K562 (cell line): ENCODE measurements at places on chromosomes 16 and 17. TPM values are rescaled to one million over a fixed set of nuclear protein-coding genes. Genes with fewer than 3 reads are reported as not detected.

Gene ERAL1
- 97.5 and 98.3 TPM in 2 replicates for total RNA-seq

Gene ZNF689
- 15.4 and 16.9 TPM in 2 replicates for total RNA-seq

Gene CNTNAP4
- total RNA-seq, result not detected in 2 replicates

Gene ZNF652
- 12.9 and 15.2 TPM in 2 replicates for total RNA-seq

Gene RCVRN
- not detected in 2 replicates for total RNA-seq

Gene SCNN1B
- not detected in 2 replicates for total RNA-seq

Gene HSPB9
- 0.11 and 0.16 TPM in 2 replicates for total RNA-seq

Gene SLFN14
- 3.2 and 4.3 TPM in 2 replicates for total RNA-seq

GRCh38 chr17:40242774-40243173 lies 23.7 kb downstream of the WIPF2 start:
- no peak overlapping the region for H3K27ac ChIP-seq
- no peaks in the 10 kb centered on the region for H3K27me3 ChIP-seq
- no peaks in the 10 kb centered on the region; the same call in 2 of the 3 replicates for H3K4me1 ChIP-seq

- no peaks in the 10 kb centered on the region for H3K27me3 ChIP-seq
- H3K27ac ChIP-seq, result no peak overlapping the region
- no peaks in the 10 kb centered on the region for H3K36me3 ChIP-seq
- H3K4me1 ChIP-seq, result no peaks in the 10 kb centered on the region
- no peak for DNase-seq
These were observed 65.7 kb upstream of the KSR1 start for GRCh38 chr17:27390540-27390939.

DNA sequence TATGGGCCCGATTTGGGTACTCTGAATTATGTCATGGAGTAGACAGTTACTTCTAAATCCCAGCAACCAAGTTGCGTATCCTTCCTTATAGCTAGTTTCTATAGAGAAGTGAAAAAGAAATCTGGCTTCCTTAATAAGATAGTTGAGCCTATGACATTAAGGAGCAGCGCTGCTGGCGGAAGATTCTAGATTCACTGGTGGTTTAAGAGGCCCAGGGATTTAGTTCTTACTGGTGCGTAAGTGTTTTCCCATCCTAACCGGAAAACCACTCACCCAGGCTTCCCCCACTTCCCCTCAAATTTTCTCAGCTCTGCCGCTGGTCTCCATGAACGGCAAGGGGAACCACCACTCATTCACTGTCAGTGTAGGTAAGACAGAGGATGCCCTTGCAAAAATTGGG lies 230.4 kb downstream of the CPPED1 start:
- no peaks in the 10 kb centered on the region for H3K4me1 ChIP-seq
- no peak overlapping the region for H3K4me3 ChIP-seq
- DNase-seq, result no peak
- H3K27ac ChIP-seq, result no peak overlapping the region
- 0 out of 2 replicates have a peak, but pooled peaks cover 4% of the 10 kb centered on the region for H3K27me3 ChIP-seq

DNA sequence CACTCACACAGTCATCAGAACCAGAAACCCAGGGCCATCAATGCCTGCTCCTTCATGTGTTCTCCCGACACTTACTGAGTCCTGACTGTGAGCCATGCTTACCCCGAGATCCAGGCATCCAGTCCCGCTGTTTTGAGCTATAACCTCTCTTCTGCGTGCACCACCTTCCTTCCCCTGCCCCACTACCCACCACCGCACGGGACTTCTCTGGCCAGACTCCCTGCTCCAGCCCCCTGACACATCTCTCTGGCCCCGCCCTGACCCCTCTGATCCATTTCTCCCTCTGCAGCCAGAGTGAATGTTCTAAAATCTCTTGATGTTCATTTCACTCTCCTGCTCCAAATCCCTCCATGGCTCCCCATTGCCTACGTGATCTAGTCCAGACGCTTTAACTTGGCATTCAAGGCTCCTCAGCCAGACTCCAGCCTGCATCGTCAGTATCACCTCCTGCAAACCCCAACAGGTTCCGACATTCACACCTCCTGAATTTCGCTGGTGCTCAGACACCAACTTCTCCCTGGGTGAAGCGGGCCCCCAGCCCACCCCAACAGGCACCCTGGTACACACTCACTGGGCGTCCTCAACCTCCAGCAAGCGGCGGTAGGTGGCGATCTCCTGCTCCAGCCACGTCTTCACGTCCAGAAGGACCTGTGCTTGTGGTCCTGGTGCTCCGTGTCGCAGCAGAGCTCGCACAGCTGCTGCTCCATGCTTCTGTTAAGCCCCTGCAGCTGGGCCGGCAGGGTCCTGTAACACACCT lies 3.1 kb upstream of the KRT17 start:
- H3K4me1 ChIP-seq, result peaks cover 30% of the 10 kb centered on the region
- no peaks in the 10 kb centered on the region for H3K36me3 ChIP-seq
- no peak for DNase-seq
- H3K27me3 ChIP-seq, result peaks cover 40% of the 10 kb centered on the region
- no peak overlapping the region for H3K27ac ChIP-seq

DNA sequence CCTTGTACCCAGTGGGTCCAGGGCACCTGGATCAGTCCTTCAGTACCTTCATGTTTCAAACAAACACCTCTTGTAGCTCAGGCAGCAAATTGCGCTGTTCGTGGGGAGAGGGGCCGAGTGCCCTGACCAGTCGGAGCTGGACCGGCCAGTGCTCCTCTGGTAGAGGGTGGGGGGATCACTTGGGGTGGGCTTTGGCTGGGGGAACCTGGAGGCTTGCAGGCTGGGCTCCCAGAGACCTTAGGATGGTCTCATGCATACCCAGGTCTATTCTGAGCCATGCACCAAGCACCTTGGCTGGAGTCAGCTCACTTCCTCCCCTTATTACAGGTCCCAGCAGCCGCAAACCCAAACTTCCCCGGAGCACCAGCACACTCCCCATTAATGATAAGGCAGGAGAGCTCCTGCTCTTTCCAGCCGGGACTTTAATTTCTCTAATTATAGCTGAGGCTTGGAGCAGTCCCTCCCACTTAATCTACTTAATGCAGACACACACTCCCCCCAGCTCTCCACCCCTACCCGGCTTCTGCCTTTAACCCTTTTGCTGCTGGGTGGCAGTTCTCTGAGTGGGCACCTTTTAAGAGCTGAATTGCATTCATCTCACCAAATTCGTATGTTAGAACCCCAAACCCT lies 26.3 kb upstream of the MGAT5B start:
- peak; percentile 47 for DNase-seq
- H3K36me3 ChIP-seq, result no peaks in the 10 kb centered on the region
- peaks cover 29% of the 10 kb centered on the region; the same call in 2 of the 3 replicates for H3K4me1 ChIP-seq
- H3K27ac ChIP-seq, result no peak overlapping the region

GRCh38 chr17:10197362-10197720 lies 1.1 kb downstream of the GAS7 start:
- H3K4me1 ChIP-seq, result no peaks in the 10 kb centered on the region
- no peaks in the 10 kb centered on the region for H3K27me3 ChIP-seq
- H3K27ac ChIP-seq, result no peak overlapping the region
- no peak overlapping the region for H3K4me3 ChIP-seq

- H3K36me3 ChIP-seq, result no peaks in the 10 kb centered on the region
- H3K27ac ChIP-seq, result no peak overlapping the region
- no peak overlapping the region for H3K4me3 ChIP-seq
- no peak for DNase-seq
These were observed 7.3 kb downstream of the CDH13 start for GRCh38 chr16:82633964-82634600.

- no peak overlapping the region for H3K4me3 ChIP-seq
- H3K27me3 ChIP-seq, result peaks cover 21% of the 10 kb centered on the region
- DNase-seq, result peak; percentile 18
- H3K36me3 ChIP-seq, result no peaks in the 10 kb centered on the region
These were observed 333 bp upstream of the NOG start for GRCh38 chr17:56593086-56593645.

DNA sequence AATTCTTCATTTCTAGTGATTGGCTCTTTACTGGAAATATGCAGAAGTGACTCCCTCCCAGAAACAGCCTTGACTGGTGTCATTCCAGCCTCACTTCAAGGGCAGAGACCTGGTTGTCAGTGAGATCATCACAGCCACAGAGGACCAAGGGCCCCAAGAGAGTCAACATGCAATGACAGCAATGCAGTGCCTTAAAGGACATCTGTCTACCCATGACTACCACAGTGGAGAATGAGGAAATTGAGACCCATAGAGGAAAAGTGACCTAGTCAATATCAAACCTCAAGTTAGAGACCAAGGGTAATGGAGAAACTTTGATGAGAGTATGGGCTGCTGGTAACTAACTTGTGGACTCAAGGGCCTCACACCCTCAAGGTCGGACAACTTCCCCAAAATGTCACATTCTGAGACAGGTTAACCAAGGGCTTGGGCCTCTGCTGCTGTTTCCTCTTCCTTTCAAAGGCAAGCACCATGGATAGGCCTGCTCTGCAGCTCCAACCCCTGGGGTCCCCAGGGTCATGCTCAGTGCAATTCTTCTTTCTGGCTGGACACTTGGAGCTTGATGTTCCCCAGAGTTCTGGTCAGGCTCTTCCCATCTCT lies 11.3 kb downstream of the NOG start:
- no peaks in the 10 kb centered on the region for H3K4me1 ChIP-seq
- no peaks in the 10 kb centered on the region for H3K36me3 ChIP-seq
- no peak overlapping the region for H3K4me3 ChIP-seq

GRCh38 chr17:47264166-47264565 lies 10.5 kb downstream of the ITGB3 start:
- no peak for DNase-seq
- H3K27me3 ChIP-seq, result no peaks in the 10 kb centered on the region
- no peak overlapping the region for H3K27ac ChIP-seq
- H3K4me3 ChIP-seq, result no peak overlapping the region

DNA sequence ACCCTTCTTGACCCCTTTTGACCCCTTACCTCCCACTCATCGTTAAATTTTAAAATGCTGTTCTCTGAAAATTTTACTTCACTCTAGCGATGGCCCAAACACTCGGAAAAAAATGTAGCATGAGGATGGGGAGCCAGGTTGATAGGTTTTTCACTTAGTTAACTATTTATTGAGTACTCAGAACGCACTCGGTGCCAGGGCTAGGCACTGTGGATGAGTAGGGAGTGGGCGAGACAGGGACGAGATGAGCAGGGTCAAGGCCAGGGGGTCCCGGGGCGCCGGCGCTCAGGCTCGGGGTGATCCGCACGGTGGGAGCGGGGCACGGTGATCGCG lies 392 bp downstream of the ZSCAN32 start:
- peaks cover 57% of the 10 kb centered on the region for H3K36me3 ChIP-seq
- peak overlapping the region; percentile 89 for H3K4me3 ChIP-seq
- DNase-seq, result no peak
- H3K4me1 ChIP-seq, result peaks cover 2% of the 10 kb centered on the region; the same call in 2 of the 3 replicates

- H3K4me3 ChIP-seq, result no peak overlapping the region
- no peaks in the 10 kb centered on the region for H3K27me3 ChIP-seq
- H3K4me1 ChIP-seq, result no peaks in the 10 kb centered on the region
- peak; percentile 69 for DNase-seq
- no peak overlapping the region for H3K27ac ChIP-seq
These were observed 163.5 kb downstream of the CCT6B start for GRCh38 chr17:34797720-34798119.

- DNase-seq, result no peak
- H3K27ac ChIP-seq, result no peak overlapping the region
- H3K4me1 ChIP-seq, result no peaks in the 10 kb centered on the region
- no peaks in the 10 kb centered on the region for H3K36me3 ChIP-seq
- no peak overlapping the region for H3K4me3 ChIP-seq
These were observed 177.8 kb upstream of the TBX2 start for GRCh38 chr17:61221597-61222471.

DNA sequence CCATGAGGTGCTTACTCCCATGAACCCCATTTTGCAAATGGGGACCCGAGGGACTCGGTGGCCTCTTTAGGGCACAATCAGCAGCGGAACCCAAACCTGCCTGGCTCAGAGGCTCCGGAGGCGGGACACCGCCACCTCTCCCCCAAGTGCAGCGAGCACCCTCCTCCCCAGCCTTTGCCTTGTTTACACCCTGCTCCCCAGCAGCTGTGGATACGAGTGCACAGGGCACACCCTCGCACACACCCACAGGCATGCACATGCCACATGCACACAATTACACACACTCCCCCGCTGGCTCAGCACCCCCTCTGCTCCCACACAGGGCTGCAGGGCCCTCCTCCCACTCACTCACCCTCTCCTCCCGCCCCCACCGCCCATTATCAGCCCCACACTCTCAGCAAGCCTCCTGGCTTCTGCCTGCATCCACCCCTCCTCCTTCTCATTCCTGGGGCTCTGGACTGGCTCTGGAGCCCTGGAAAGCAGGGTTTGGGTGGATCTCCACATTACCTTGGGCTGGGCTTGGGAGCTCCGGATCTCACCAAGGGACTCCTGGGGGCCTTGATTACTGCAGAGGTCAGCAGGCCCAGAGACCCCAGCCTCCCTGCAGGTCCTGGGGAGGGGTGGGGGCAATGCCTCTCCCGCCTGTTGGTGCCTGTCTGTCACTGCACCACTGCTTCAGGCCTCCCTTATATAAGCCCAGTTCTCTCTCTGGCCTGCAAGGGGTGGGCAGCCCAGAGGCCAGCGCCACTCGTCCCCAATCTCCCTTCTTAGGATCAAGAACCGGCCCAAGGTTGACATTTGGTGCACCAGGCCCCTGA lies 6.4 kb downstream of the PDK2 start:
- H3K27ac ChIP-seq, result no peak overlapping the region
- H3K4me3 ChIP-seq, result no peak overlapping the region
- DNase-seq, result peak; percentile 76
- peaks cover 45% of the 10 kb centered on the region for H3K27me3 ChIP-seq
- peaks cover 27% of the 10 kb centered on the region for H3K4me1 ChIP-seq

DNA sequence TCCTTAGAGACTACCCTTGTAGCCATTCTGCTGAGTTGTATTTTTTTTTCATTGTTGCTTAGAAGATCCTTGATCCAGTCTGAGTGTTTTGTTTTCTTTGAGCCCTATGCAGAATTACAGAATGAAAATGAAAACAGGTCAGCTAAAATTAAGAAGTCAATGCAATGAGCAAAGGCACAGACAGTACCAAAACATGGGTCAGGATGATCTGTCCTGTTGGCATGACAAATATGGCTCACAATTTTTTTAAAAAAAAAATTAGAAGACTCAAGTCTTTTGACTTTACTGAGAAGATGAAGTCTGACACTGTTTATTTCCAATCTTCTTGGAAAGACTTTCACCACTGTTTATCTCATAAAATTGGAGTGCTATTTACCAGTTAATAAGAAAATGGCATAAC lies 32.4 kb downstream of the KCNJ16 start:
- no peaks in the 10 kb centered on the region for H3K4me1 ChIP-seq
- H3K36me3 ChIP-seq, result peaks cover 26% of the 10 kb centered on the region; the same call in 2 of the 3 replicates
- H3K27ac ChIP-seq, result no peak overlapping the region
- DNase-seq, result no peak
- H3K27me3 ChIP-seq, result no peaks in the 10 kb centered on the region

DNA sequence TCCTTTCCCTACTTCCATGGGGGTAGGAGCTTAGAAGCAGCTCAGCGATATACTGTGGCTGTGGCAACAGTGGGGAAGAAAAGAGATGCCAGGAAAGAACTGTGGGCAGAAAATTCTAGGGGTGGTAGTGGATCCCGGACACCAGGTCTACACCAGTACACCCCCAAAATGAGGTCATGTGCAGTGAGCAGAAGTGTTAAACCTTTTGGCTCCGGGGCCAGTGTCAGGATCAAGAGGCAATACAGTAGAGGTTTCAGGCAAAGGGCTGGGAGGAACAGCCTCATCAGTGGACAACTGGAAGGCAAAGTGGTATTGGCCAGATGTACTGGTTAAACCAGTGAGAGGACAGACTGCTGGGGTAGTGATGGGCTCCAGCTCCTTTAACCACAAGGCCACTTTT lies 163.1 kb upstream of the CCL2 start:
- no peak overlapping the region for H3K27ac ChIP-seq
- no peaks in the 10 kb centered on the region for H3K36me3 ChIP-seq
- no peak for DNase-seq
- H3K4me3 ChIP-seq, result no peak overlapping the region
- no peaks in the 10 kb centered on the region for H3K4me1 ChIP-seq
